ENCODE measurements at places on chromosomes 6 and 20. TPM values are rescaled to one million over a fixed set of nuclear protein-coding genes. Genes with fewer than 3 reads are reported as not detected.

GRCh38 chr6:145689529-145689928, 45.8 kb downstream of the EPM2A start:
- no peaks in the 10 kb centered on the region for H3K27me3 ChIP-seq
- no peak for DNase-seq
- H3K36me3 ChIP-seq, result no peaks in the 10 kb centered on the region
- no peak overlapping the region for H3K4me3 ChIP-seq

- no peaks in the 10 kb centered on the region for H3K4me1 ChIP-seq
- no peaks in the 10 kb centered on the region for H3K27me3 ChIP-seq
- no peak for DNase-seq
- no peaks in the 10 kb centered on the region for H3K36me3 ChIP-seq
These were observed 316.9 kb downstream of the QKI start for GRCh38 chr6:163731215-163732013.

DNA sequence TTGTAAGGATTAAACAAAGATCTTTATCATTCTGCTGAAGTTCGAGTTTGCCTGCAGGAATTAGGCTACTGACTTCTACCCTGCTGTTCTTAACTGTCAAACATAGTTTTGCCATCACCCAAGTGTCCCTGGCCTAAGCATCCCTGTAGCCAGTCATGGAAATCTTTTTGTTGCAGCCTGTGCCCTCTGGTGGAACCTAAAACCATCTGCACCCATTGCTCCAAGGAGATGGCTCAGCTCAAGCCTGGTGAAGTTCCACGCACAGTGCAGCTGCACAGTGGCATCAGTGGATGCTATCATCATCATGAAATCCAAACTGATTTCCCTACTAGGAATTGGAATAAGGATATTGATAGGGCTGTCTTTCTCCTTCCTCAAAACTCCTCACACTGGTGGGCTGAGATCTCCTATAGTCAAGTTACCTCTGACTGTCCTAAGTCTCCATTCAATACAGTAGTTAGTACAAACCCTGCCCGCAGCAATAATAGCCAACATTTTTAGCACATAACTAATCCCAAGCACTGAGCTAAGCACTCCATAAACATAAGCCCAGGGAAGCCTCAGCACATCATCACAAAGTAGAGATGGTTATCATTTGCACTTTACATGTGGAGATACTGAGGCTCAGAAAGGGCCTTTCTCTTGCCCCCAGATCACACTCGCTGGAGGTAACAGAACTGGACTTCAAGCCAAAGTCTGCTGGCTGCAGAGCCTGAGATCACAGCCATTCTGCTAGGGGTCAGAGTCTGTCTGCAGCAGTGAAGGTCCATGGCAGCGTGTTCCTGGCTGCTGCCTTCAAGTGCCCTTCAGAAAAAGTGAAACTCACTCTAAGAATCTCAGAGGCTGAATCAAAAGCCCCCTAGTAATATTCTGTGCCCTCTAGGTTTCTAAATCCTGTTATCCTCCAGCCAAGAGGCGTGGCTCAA, 77.2 kb upstream of the MC3R start:
- H3K4me3 ChIP-seq, result no peak overlapping the region
- H3K27me3 ChIP-seq, result no peaks in the 10 kb centered on the region
- no peak overlapping the region for H3K27ac ChIP-seq
- no peaks in the 10 kb centered on the region for H3K4me1 ChIP-seq

DNA sequence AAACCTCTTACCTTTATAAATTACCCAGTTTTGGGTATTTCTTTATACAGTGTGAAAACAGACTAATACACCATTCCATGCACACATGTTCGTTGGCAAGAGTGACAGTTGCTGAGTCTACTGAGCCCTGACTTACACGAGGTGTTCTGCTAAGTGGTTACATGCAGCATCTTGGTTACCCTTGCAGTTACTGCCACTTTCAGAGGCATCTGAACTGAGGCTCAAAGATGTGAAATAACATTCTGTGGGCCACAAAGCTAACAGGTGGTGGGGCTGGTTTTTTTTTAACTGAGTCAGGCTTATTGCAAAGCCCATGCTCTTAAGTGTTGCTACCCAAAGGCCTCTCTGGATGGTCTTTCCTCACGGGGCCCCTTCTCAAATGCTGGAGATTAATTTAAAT, 54.4 kb upstream of the GTSF1L start:
- no peaks in the 10 kb centered on the region for H3K4me1 ChIP-seq
- no peaks in the 10 kb centered on the region for H3K36me3 ChIP-seq
- H3K27ac ChIP-seq, result no peak overlapping the region
- no peaks in the 10 kb centered on the region for H3K27me3 ChIP-seq
- no peak overlapping the region for H3K4me3 ChIP-seq

- DNase-seq, result no peak
- no peak overlapping the region for H3K4me3 ChIP-seq
- H3K4me1 ChIP-seq, result no peaks in the 10 kb centered on the region
- H3K36me3 ChIP-seq, result no peaks in the 10 kb centered on the region
- H3K27me3 ChIP-seq, result no peaks in the 10 kb centered on the region
These were observed 131.3 kb downstream of the HACE1 start for GRCh38 chr6:104728448-104728847.

PCED1A gene
- 28.4 TPM for total RNA-seq

All from aorta (tissue), 5 donors.